Suprapubic skin (tissue), 4 donors: ENCODE measurements at places on chromosomes 6 and 20. TPM values are rescaled to one million over a fixed set of nuclear protein-coding genes. Genes with fewer than 3 reads are reported as not detected.

DNA sequence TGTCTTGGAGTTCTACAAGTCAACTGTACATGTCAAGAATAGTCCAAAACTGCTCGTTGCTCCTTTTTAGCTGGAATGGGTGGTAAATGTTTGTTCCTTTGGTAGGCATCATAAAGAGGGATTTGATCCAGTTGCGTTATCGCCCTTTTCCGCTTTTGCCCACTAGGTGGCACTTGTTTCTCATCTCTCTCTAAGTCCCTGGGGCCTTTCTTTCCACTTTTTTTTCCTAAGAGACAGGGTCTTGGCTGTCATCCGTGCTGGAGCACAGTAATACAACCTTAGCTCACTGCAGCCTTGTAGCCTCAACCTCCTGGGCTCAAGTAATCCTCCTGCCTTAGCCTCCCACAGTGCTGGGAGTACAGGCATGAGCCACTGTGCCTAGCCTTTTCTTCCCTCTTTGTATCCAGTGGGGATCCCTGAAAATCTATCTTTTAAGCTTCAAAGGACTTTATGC lies 20.7 kb downstream of the GTPBP2 start:
- H3K27me3 ChIP-seq = no peaks in the 10 kb centered on the region
- H3K4me1 ChIP-seq = peaks cover 6% of the 10 kb centered on the region
- no peak overlapping the region for H3K4me3 ChIP-seq
- DNase-seq = peak; percentile 67

- no peaks in the 10 kb centered on the region for H3K36me3 ChIP-seq
- H3K27me3 ChIP-seq = no peaks in the 10 kb centered on the region
- no peak overlapping the region for H3K27ac ChIP-seq
- no peak overlapping the region for H3K4me3 ChIP-seq
Observed at GRCh38 chr6:6351511-6352025, 31.1 kb upstream of the F13A1 start.

DNA sequence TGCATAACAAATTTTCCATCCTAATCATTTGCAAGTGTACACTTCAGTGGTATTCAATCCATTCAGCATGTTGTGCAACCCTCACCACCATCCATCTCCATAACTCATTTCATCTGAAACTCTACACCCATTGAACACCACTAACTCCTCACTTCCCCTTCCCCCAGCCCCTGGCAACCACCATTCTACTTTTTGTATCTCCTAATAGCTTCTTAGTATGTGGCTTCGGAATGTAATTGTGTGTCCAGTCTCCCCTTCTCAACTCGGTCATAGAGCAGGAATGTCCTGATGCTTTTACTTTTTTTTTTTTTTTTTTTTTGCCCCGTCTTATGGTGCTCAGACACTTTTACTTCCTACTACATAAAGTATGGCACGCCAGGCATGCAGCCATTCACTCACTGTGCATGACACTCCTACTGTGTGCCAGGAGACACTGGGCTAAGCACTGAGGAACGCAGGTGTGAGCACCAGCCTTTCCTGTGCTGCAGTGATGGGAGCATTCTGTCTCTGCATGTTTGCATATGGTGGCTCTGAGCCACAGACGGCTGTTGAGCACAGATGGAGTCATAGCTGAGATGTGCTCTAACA lies 15.3 kb downstream of the HCK start:
- DNase-seq = no peak
- peaks cover 14% of the 10 kb centered on the region for H3K27me3 ChIP-seq
- H3K36me3 ChIP-seq = no peaks in the 10 kb centered on the region
- no peaks in the 10 kb centered on the region for H3K4me1 ChIP-seq
- H3K27ac ChIP-seq = no peak overlapping the region

GRCh38 chr20:18904624-18905023 lies 91.0 kb downstream of the SCP2D1 start:
- H3K36me3 ChIP-seq = no peaks in the 10 kb centered on the region
- no peaks in the 10 kb centered on the region for H3K27me3 ChIP-seq
- H3K27ac ChIP-seq = no peak overlapping the region
- no peak overlapping the region for H3K4me3 ChIP-seq
- no peaks in the 10 kb centered on the region for H3K4me1 ChIP-seq
- DNase-seq = no peak

The CD109 gene
- 48.2 TPM for total RNA-seq

The MBOAT1 gene
- total RNA-seq = 5.3 TPM

GRCh38 chr6:39961178-39961577 lies 26.9 kb upstream of the MOCS1 start:
- H3K27me3 ChIP-seq = no peaks in the 10 kb centered on the region
- no peaks in the 10 kb centered on the region for H3K4me1 ChIP-seq
- H3K36me3 ChIP-seq = no peaks in the 10 kb centered on the region

DNA sequence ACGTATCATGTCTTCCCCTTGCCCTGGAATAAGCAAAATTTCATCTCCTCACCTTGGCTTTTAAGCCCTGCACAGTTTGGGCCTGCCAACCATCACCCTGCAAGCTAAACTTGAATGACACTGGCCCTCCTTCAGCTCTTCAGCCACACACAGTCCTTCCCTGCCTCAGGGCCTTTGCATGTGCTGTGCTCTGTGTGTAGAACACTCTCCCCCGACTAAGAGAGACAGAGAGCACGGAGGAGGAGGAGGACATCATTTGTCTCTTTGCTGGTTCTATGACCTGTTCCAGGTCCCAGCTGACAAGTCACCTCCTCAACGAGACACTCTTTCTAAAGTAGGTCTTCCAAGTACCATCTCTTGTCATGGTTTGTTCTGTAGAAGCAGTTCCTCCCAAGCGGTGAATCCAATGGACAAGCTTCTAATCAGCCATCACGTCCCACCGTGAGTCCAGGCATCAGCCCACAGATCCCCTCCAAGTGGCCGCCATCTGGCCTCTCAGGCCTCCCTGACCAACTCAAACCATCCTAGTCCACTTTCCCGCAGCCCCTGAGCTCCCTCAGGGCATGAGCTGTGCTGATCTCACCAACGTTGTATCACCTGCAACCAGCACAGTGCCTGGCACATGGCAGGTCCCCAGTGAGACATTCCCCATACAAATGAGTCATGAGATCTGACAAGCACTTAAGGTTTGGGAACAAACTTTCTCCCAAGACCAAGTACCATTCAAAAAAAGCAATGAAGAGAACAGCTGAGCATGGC lies 30.5 kb downstream of the NFATC2 start:
- no peaks in the 10 kb centered on the region for H3K27me3 ChIP-seq
- no peak overlapping the region for H3K4me3 ChIP-seq
- DNase-seq = no peak
- H3K36me3 ChIP-seq = peaks cover 20% of the 10 kb centered on the region
- no peaks in the 10 kb centered on the region for H3K4me1 ChIP-seq
- no peak overlapping the region for H3K27ac ChIP-seq

DNA sequence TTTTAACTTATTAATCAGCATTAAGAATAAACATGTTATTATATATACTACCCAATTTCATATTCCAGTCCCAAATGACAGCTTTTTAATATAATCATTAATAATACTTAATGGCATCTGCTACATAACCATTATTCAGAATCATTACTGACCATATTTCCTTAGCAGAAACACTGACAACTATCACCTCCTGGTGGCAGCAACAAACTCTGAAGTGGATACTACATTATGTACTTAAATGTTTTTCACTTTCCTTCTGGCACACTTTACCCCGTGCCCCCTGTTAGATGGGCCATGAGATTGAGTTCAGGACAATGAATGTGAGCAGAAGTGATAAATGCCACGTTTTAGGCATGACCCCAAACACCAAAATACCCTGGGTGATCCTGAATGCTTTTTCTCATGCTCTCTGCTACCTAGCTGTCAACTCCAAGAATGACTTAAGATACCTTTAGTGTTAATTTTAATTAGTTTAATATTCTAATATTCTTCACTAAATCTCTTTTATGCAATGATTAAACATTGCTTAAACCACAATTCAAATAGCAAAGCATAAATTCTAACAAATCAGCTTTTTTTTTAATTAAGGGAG lies 77.1 kb downstream of the LMBRD1 start:
- no peaks in the 10 kb centered on the region for H3K27me3 ChIP-seq
- no peak overlapping the region for H3K4me3 ChIP-seq
- H3K36me3 ChIP-seq = peaks cover 31% of the 10 kb centered on the region
- no peaks in the 10 kb centered on the region for H3K4me1 ChIP-seq

GRCh38 chr6:149468179-149468578 lies 16.6 kb downstream of the ZC3H12D start:
- H3K4me3 ChIP-seq = no peak overlapping the region
- H3K4me1 ChIP-seq = peaks cover 7% of the 10 kb centered on the region
- no peaks in the 10 kb centered on the region for H3K36me3 ChIP-seq

The CDSN gene
- 16.3 TPM for total RNA-seq

DNA sequence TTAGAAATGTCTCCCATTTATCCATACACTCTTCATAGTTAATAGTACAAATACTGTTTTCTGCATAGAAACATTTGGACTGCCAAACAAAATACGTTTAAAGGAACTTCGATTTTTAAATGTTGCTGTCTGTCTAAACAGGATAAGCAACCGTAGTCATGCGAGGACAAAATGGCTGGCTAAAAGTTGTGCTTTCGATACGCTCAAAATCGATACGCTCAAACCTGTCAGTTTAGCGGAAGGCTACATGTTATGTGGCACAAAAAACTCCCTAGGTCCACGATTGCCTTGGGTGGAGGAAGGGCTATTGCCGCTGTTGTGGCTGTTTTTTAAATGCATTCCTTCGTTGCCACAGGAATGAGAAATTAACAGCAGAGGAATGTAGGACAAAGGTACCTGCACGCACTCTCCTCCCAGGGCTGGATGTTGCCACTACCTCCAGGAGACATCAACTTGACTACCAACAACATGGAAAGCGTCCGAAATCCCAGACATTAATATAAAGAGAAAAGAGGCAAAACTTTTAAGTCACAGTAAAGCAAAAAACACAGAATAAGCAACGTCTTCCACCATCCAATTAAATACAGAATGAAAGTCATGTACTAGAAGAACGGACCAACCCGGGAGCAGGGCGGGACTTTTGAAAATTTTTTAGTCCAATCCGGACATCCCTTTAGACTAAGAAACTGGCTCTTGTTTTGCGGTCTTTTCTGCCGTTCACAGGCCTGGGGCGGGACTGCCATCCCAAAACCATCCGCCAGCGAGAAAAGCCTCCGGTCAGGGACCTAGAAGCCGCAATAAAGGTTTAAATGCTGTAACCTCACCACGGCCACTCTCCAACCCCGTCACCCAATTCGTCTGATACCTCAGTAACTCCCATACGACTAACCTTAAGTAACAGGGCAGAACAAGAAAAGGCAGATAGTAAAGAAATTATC lies 32.2 kb upstream of the HFE start:
- peak overlapping the region; percentile 97 for H3K27ac ChIP-seq
- peak overlapping the region; percentile 78 for H3K4me3 ChIP-seq
- peaks cover 22% of the 10 kb centered on the region for H3K4me1 ChIP-seq

- H3K4me1 ChIP-seq = no peaks in the 10 kb centered on the region
- no peak for DNase-seq
- no peak overlapping the region for H3K27ac ChIP-seq
- H3K36me3 ChIP-seq = no peaks in the 10 kb centered on the region
- H3K27me3 ChIP-seq = no peaks in the 10 kb centered on the region
Observed at GRCh38 chr6:11168091-11168635, 56.6 kb upstream of the ERVFRD-1 start.

DNA sequence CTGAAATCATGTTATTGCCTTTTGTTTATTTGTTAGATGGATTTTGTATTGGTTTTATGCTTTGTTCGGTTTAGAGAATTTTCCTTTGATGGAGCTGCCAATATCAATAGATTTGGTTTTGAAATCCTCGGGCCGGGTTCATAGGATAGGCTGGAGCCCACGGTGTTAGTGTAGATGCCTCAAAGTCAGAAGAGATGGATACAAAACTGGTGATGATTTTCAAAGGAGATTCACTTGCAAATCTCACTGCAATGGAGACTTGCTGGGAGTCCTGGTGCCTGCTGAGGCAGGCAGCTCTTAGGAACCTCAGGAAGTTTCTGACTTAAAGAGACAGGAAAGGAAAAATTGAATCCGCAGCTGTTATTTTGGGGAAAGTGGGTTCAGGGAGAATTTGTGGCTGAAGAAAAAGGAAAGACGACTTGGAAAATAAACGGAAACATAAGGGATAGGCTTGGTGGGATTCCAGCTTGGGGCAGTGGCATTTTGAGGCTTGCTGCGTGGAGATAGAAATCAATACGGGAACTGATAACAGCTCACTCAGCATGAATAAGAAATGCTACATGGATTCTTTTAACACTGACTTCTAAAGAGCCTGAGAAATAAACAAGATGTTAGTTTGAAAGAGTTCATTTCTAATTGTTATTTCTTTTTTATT lies 241.6 kb downstream of the PHACTR1 start:
- peak overlapping the region; percentile 68 for H3K27ac ChIP-seq
- peaks cover 30% of the 10 kb centered on the region for H3K4me1 ChIP-seq
- DNase-seq = no peak

The ZC2HC1B gene
- total RNA-seq = not detected

DNA sequence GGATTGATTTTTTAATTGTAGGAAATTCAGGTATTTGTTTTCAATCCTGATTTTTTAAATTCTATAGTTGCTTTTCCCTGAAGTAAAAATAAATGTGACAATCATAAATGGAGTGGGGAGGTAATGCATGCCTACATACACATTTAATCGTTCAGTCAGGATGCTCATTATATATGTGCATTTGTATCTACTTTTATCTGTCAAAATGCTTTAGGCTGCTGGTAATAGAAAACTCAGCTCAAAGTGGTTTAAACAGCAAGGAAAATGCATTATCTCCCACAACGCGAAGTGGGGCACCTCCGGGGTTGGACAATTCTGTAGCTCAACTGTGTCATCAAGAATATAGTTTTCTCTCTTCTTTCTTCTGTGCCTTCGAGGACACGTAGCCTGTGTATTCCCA lies 116.4 kb upstream of the SASH1 start:
- H3K27me3 ChIP-seq = no peaks in the 10 kb centered on the region
- no peaks in the 10 kb centered on the region for H3K4me1 ChIP-seq
- no peak overlapping the region for H3K4me3 ChIP-seq
- no peaks in the 10 kb centered on the region for H3K36me3 ChIP-seq
- H3K27ac ChIP-seq = no peak overlapping the region

The PXT1 gene
- not detected for total RNA-seq

The CCM2L gene
- total RNA-seq = 1.6 TPM

- no peak for DNase-seq
- peaks cover 15% of the 10 kb centered on the region for H3K27me3 ChIP-seq
- no peaks in the 10 kb centered on the region for H3K36me3 ChIP-seq
- H3K4me1 ChIP-seq = peaks cover 3% of the 10 kb centered on the region
Observed at GRCh38 chr6:13854716-13855250, 40.4 kb upstream of the MCUR1 start.

The LINC00237 gene
- total RNA-seq = not detected

The TSBP1 gene
- not detected for total RNA-seq

The ZNF322 gene
- total RNA-seq = 9.5 TPM

- H3K4me1 ChIP-seq = no peaks in the 10 kb centered on the region
- no peak for DNase-seq
- H3K27me3 ChIP-seq = no peaks in the 10 kb centered on the region
- H3K4me3 ChIP-seq = no peak overlapping the region
- no peaks in the 10 kb centered on the region for H3K36me3 ChIP-seq
Observed at GRCh38 chr6:13146442-13146841, 181.9 kb downstream of the TBC1D7 start.

DNA sequence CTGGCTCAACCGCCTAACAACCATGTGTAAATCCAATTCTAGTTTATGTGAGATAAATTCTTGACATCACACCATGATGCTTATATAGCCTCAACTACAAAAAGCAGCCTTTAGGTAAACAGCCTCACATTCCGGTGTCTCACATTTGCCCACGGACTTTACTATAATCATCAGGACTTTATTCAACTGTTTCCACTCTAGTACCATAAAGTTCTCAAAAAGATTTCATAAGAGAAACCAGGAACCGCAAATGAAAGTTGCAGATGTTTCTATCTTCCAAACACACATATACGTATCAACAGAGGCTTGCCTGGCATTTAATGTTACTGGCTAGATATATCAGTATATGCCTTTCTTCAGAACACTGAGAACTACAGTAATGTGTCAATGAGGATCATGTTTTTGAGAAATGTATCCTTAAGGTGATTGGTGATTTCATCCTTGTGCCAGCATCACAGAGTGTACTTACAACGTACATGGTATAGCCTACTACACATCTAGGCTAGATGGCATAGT lies 80.0 kb downstream of the EPB41L2 start:
- no peak overlapping the region for H3K4me3 ChIP-seq
- no peaks in the 10 kb centered on the region for H3K36me3 ChIP-seq
- no peak overlapping the region for H3K27ac ChIP-seq
- DNase-seq = no peak
